Natural killer cell (primary cell): ENCODE measurements at places on chromosomes 13 and 19. TPM values are rescaled to one million over a fixed set of nuclear protein-coding genes. Genes with fewer than 3 reads are reported as not detected.

DNA sequence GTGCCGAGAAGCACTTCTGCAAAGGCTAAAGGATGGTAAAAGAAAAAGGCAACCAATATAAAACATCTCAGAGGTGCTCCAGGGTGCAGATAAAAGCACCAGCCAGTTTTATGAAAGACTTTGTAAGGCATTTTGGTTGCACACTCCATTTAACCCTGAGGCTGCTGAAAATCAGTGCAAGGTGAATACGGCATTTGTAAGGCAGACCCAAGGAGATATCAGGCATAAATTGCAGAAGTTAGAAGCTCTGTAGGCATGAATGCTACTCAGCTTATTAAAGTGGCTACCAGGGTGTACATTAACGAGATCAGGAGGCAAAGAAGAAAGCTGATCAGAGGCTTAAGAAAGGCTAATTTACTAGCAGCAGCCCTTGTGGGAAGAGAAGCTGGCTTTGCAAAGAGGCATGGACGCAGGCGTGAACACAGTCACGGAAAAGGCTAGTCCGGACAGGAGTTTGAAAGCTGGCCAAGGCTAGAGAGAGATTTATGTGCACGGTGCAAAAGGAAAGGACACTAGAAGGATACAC, 99.6 kb downstream of the ZNF429 start:
- peak overlapping the region; percentile 29 for H3K4me3 ChIP-seq
- H3K27ac ChIP-seq: peak overlapping the region; percentile 46
- H3K36me3 ChIP-seq: no peaks in the 10 kb centered on the region
- no peaks in the 10 kb centered on the region for H3K27me3 ChIP-seq

The CFAP97D2 gene
- total RNA-seq: 0.45 TPM

DNA sequence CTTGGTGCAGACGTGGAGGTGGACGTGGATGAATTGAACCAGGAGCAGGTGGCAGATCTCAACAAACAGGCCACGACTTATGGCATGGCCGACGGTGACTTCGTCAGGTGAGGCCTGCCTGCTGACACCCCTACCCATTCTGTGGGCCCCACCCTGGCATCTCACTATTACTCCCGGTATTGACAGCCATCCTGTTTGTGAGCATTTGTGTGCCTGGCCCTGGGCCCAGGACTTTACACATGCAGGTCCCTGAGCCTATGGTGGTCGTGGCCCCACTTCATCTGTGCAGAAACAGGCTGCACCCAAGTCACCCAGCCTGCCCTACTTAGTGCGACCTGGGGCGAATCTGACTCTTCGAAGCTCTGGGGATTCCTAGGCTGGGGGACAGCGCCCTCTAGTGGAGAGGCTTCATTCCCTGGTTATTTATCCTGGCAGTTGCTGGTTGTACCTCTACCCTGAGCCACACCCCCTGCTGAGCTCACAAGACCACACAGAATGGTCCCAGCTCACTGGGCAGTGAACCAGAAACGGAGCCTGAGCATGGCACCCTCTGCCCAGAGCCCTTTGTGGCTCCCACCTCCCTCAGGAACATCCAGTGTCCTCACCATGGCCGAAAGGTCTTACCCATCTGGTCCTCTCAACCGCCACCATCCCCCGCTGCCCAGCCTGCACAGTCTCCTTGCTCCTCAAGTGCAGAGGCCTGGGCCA, 16.9 kb downstream of the ZNF296 start:
- DNase-seq: peak; percentile 81
- H3K27me3 ChIP-seq: no peaks in the 10 kb centered on the region

The ZNF491 gene
- 1.9 TPM for total RNA-seq

The KLF1 gene
- total RNA-seq: not detected

DNA sequence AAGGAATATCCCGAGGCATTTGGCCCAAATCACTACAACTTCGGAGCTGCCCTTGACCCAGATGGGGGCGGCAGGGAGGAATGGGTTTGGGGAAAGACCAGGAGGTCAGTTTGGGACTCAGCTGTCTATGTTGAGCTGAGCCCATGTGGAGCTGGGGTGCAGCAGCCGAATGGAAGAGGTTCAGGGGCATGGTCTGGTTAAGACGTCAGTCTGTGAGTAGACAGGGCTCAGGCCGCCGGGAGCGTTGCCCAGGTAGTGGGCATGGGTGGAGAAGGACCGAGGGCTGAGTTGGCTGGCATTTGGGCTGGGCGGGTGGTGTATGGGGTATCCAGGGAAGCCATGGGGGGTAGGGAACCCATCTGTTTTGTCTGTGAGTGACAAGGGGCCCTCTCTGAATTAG, 9.3 kb upstream of the SCN1B start:
- H3K4me1 ChIP-seq: peaks cover 10% of the 10 kb centered on the region
- no peak for DNase-seq
- H3K27ac ChIP-seq: no peak overlapping the region
- peaks cover 75% of the 10 kb centered on the region for H3K36me3 ChIP-seq

GRCh38 chr19:41478875-41479756, 36.2 kb downstream of the ERICH4 start:
- H3K4me3 ChIP-seq: no peak overlapping the region
- no peak for DNase-seq
- H3K27me3 ChIP-seq: no peaks in the 10 kb centered on the region
- H3K4me1 ChIP-seq: no peaks in the 10 kb centered on the region
- H3K27ac ChIP-seq: no peak overlapping the region

The SMIM17 gene
- not detected for total RNA-seq

DNA sequence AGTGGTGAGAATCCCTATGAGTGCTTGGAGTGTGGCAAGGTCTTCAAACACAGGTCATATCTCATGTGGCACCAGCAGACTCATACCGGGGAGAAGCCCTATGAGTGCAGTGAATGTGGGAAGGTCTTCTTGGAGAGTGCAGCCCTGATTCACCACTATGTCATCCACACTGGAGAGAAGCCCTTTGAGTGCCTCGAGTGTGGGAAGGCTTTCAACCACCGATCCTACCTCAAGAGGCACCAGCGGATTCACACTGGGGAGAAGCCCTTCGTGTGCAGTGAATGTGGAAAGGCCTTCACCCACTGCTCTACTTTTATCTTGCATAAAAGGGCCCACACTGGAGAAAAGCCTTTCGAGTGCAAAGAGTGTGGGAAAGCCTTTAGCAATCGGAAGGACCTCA, 18.7 kb upstream of the AURKC start:
- no peaks in the 10 kb centered on the region for H3K27me3 ChIP-seq
- H3K4me1 ChIP-seq: no peaks in the 10 kb centered on the region
- H3K36me3 ChIP-seq: peaks cover 44% of the 10 kb centered on the region
- no peak overlapping the region for H3K4me3 ChIP-seq
- DNase-seq: no peak

The SLC10A2 gene
- not detected for total RNA-seq

- H3K27ac ChIP-seq: no peak overlapping the region
- no peak overlapping the region for H3K4me3 ChIP-seq
- no peak for DNase-seq
These were observed 12.1 kb downstream of the SLC25A15 start for GRCh38 chr13:40801255-40802217.

- no peaks in the 10 kb centered on the region for H3K36me3 ChIP-seq
- no peaks in the 10 kb centered on the region for H3K27me3 ChIP-seq
- H3K4me3 ChIP-seq: no peak overlapping the region
- peak; percentile 15 for DNase-seq
- H3K27ac ChIP-seq: no peak overlapping the region
These were observed 1.2 kb downstream of the CCDC70 start for GRCh38 chr13:51862957-51863356.

The SELENOV gene
- not detected for total RNA-seq

The KLK1 gene
- total RNA-seq: not detected

The NLRP5 gene
- total RNA-seq: not detected

GRCh38 chr13:51822106-51822815, 18.3 kb upstream of the DHRS12 start:
- no peaks in the 10 kb centered on the region for H3K27me3 ChIP-seq
- peaks cover 57% of the 10 kb centered on the region for H3K4me1 ChIP-seq
- H3K36me3 ChIP-seq: no peaks in the 10 kb centered on the region
- peak; percentile 63 for DNase-seq
- H3K27ac ChIP-seq: peak overlapping the region; percentile 8
